Thoracic aorta (tissue), 2 donors: ENCODE measurements at places on chromosomes 6 and 20. TPM values are rescaled to one million over a fixed set of nuclear protein-coding genes. Genes with fewer than 3 reads are reported as not detected.

GRCh38 chr6:19839237-19839546, 2.0 kb downstream of the ID4 start:
- peak overlapping the region; percentile 96 for H3K27ac ChIP-seq
- DNase-seq: no peak
- H3K27me3 ChIP-seq: no peaks in the 10 kb centered on the region
- peaks cover 31% of the 10 kb centered on the region for H3K4me1 ChIP-seq

GRCh38 chr6:109478841-109479624, 4.0 kb downstream of the ZBTB24 start:
- H3K27me3 ChIP-seq: no peaks in the 10 kb centered on the region
- H3K4me1 ChIP-seq: peaks cover 62% of the 10 kb centered on the region

DNA sequence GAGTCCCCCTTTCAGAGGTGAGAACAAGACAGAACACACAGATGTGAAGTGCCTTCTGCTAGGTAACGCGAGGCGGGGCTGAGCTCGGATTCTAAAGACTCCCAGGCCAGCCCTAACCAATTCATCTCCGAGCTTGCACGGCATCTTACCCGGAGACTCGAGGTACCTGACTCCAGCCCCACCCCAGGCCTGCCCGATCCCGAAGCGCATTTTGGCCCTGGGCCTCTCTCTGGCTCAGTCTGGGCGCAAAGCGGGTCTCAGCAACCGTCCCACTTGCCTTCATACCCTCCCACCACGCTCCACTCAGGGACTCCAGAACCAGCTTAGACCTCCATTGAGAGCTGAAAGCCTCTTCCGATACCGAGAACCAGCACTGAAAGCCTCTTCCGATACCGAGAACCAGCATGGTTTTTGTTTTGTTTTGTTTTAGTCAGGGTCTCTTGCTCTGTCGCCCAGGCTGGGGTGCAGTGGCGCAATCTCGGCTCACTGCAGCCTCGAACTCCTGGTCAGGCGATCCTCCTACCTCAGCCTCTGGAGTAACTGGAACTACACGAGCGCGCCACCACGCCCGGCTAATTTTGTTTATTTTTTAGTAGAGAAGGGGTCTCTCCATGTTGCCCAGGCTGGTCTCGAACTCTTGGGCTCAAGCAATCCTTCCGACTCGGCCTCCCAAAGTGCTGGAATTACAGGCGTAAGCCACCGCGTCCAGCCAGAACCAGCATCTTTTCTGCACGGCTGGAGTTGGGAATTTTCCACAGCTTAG, 557 bp upstream of the DYNLRB1 start:
- H3K27me3 ChIP-seq: no peaks in the 10 kb centered on the region
- peaks cover 7% of the 10 kb centered on the region for H3K4me1 ChIP-seq
- peak overlapping the region; percentile 96 for H3K27ac ChIP-seq
- no peaks in the 10 kb centered on the region for H3K36me3 ChIP-seq
- peak overlapping the region; percentile 79 for H3K4me3 ChIP-seq

- H3K27me3 ChIP-seq: no peaks in the 10 kb centered on the region
- no peaks in the 10 kb centered on the region for H3K4me1 ChIP-seq
- H3K27ac ChIP-seq: no peak overlapping the region
- H3K36me3 ChIP-seq: no peaks in the 10 kb centered on the region
Measured at GRCh38 chr20:1696521-1697209, 39.1 kb upstream of the SIRPG start.

GRCh38 chr6:147054158-147054557, 150.1 kb upstream of the STXBP5 start:
- H3K4me1 ChIP-seq: no peaks in the 10 kb centered on the region
- H3K4me3 ChIP-seq: no peak overlapping the region
- H3K27ac ChIP-seq: no peak overlapping the region
- H3K36me3 ChIP-seq: no peaks in the 10 kb centered on the region

DNA sequence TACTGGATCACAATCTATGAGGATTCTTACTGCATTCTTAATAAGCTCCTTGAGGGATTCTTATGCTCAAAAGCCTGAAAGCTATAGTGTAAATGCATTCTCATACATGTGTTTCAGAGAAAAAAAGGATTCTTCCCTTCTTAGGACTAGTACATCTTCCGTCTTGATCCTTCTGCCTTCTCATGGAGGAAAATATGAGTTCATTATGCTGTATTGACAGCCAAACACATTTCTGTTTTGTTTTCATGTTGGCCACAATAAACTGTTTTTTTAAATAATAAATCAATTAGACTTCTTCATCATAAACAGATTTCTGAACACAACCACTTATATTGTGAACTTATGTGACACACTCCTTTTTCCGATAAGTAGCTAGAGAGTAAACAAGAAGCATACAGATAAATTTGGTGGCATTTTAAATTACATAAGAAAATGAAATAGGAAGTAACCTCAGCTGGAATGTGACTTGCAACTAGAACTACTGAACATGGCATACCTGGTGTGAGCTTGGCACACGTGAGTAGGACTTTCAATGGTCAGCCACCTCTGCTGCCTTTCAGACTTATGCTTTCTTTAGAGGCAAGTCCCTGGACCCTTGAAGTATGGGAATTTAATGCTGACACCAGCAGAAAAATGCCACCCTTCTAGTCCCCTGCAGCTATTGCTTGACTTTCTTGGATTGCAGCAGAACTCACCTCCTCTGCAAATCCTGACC, 350.4 kb downstream of the BCKDHB start:
- H3K36me3 ChIP-seq: no peaks in the 10 kb centered on the region
- no peak for DNase-seq
- no peaks in the 10 kb centered on the region for H3K27me3 ChIP-seq
- no peak overlapping the region for H3K4me3 ChIP-seq

GRCh38 chr6:137166247-137167098, 7.0 kb downstream of the IL22RA2 start:
- H3K36me3 ChIP-seq: no peaks in the 10 kb centered on the region
- H3K27ac ChIP-seq: no peak overlapping the region
- DNase-seq: no peak
- no peaks in the 10 kb centered on the region for H3K27me3 ChIP-seq
- H3K4me3 ChIP-seq: no peak overlapping the region

Gene LRP11
- 31.8 TPM for total RNA-seq

Gene PACRG
- total RNA-seq: 13.0 TPM

DNA sequence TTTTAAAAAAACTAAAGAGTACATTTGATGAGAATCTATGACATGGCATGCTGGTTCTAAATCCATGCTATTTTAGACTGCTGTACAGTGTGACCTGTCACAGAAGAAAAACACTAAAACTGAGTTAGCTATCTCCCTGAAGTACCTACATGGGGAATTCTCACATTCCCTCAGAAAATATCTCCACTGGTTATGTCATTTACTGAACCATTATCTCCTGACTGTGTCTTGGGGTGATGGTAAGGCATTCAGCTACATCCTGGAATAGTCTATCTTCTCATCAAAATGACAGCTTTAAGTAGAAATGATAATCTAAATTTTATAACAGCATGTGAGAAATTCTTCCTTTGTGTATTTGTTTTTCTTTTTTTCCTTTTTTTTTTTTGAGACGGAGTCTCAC, 172.1 kb upstream of the HTR1E start:
- no peaks in the 10 kb centered on the region for H3K36me3 ChIP-seq
- H3K4me3 ChIP-seq: no peak overlapping the region
- no peaks in the 10 kb centered on the region for H3K4me1 ChIP-seq
- no peak overlapping the region for H3K27ac ChIP-seq

Gene LPA
- not detected for total RNA-seq

Gene HSD17B8
- 4.0 TPM for total RNA-seq

Gene TRMT6
- 5.0 TPM for total RNA-seq

DNA sequence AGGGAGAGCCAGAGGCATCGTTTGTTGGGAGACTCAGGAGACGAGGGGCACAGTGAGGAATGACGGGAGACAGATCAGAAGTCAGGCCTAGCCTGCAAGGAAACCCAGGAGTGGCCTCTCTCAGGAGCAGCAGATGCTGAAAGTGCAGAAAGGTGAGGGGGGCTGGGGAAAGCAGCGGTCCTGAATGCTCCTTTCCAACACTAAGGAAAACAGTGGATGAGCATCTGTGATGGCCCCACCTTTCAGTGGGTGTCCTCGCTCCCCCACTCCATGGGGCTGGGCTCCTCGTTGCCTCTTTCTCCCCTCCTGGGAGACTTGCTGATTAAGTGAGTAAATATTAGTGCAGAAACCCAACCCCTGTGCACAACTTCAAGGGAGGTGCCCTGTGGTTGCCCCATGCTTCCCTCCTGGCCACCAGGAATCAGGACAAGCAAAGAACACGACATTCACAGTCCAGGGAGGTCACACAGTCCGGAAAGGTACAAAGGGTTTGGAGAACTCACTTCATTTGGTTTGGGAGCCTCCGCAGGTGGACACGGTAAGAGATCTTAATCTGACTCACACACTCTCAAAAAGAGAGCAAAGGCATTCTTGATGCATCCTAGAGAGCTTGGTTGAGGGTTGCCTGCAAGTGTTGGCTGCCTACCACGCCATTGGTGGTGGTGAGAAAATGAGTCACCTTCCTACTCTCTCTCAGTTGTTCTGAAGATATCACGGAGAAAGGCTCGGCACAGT, 9.7 kb upstream of the BPIFB1 start:
- no peak overlapping the region for H3K27ac ChIP-seq
- H3K36me3 ChIP-seq: no peaks in the 10 kb centered on the region
- no peaks in the 10 kb centered on the region for H3K27me3 ChIP-seq
- no peak for DNase-seq

DNA sequence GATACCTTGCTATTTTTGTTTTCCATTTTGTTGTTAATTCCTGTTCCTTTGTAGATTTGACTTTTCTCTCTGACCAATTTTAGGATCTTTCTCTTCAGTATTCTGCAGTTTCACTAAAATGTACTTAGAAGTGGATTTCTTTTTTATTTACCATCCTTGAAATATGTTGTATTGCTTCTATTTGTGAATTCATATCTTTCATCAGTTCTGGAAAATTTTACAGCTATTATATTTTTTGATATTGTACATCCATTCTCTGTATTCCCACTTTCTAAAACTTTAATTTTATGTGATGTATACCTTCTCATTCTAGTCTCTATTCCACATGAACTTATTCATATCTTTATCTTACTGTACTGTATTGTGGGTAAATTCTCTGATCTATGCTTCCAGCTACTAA, 9.7 kb upstream of the ALDH8A1 start:
- H3K4me1 ChIP-seq: no peaks in the 10 kb centered on the region
- no peak overlapping the region for H3K4me3 ChIP-seq
- H3K27me3 ChIP-seq: no peaks in the 10 kb centered on the region
- H3K27ac ChIP-seq: no peak overlapping the region
- H3K36me3 ChIP-seq: peaks cover 16% of the 10 kb centered on the region

DNA sequence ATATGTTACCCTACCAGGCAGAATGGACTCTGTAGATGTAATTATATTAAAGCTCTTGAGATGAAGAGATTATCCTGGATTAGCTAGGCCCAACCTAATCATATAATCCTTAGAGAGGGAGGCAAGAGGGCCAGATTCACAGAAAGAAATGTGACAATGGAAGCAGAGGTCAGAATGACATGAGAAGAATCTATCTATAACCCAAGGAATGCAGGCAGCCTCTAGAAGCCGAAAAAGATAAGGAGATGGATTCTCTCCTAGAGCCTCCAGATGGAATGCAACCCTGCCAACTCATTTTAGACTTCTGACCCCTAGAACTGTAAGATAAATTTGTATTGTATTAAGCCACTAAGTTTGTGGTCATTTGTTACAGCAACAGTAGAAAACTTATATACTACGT, 12.3 kb downstream of the PXT1 start:
- no peaks in the 10 kb centered on the region for H3K27me3 ChIP-seq
- DNase-seq: no peak
- no peak overlapping the region for H3K4me3 ChIP-seq
- no peaks in the 10 kb centered on the region for H3K4me1 ChIP-seq
- no peak overlapping the region for H3K27ac ChIP-seq

DNA sequence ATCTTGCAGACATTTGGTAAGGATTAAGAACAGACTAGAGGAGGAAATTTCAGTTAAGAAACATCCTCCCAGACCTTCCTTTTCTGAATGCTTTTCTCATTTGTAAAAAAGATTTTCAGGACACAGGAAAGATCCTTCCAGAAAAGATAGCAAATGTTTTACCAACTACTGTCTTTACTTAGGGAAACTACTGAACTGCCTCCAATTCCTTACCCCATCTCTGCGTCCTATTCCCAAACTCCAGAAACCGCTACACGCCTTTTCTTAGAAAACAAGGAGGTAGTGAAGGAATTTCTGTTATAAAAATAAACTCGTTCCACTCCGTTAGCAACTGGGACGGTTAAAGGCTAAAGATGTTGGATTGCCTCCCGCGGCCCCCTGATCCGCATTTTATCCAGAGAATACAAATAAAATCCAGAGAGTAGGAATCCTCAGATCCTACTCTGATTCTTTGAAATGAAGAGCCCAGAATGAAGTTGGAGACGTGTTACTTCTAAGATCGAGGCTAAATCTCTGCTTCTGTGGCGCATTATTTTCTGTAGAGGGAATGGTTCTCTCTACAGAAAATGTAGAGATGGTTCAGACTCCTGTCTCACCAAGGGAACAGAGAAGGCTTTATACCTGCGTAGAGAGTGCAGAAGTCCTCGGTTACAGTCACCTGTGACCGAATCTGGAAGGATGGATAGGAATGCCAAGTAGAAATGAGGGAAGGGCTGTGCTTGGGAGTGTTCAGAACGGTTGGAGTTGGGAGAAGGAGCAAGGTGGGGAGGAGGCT, 133.0 kb downstream of the GPX5 start:
- no peak overlapping the region for H3K27ac ChIP-seq
- no peaks in the 10 kb centered on the region for H3K27me3 ChIP-seq
- peak overlapping the region; percentile 72 for H3K4me3 ChIP-seq
- no peaks in the 10 kb centered on the region for H3K36me3 ChIP-seq
- DNase-seq: no peak
- peaks cover 3% of the 10 kb centered on the region for H3K4me1 ChIP-seq

- H3K27ac ChIP-seq: no peak overlapping the region
- no peak overlapping the region for H3K4me3 ChIP-seq
- DNase-seq: no peak
- H3K4me1 ChIP-seq: peaks cover 25% of the 10 kb centered on the region
Measured at GRCh38 chr6:137264311-137265075, 45.3 kb upstream of the IFNGR1 start.

DNA sequence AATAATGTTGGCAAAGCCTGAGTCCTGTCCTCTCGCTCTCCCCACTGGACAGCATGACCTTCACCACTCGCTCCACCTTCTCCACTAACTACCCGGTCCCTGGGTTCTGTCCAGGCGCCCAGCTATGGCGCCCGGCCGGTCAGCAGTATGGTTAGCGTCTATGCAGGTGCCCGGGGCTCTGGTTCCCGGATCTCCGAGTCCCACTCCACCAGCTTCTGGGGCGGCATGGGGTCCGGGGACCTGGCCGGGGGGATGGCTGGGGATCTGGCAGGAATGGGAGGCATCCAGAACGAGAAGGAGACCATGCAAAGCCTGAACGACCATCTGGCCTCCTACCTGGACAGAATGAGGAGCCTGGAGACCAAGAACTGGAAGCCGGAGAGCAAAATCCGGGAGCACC, 20.5 kb downstream of the RNF114 start:
- H3K4me3 ChIP-seq: no peak overlapping the region
- no peaks in the 10 kb centered on the region for H3K27me3 ChIP-seq
- H3K27ac ChIP-seq: no peak overlapping the region
- no peaks in the 10 kb centered on the region for H3K4me1 ChIP-seq

DNA sequence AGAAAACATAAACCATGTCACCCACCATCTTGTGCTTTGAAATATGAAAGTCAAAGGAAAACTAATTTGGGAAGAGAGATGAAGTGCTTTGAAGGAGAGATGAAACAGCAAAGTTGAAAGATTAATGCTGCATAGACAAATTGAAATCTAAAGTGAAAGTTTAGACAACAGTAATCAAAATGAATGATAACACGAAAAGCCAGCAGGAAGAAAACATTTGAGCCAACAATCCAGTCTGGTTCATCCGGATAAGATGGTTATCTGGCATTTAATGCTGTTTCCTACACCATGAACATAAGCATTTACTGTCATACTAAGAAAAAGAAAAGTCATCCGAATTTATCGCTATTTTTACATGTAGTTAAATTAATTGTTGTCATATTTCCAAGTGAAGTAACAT, 595 bp downstream of the HAO1 start:
- no peaks in the 10 kb centered on the region for H3K27me3 ChIP-seq
- H3K27ac ChIP-seq: no peak overlapping the region
- peaks cover 5% of the 10 kb centered on the region for H3K4me1 ChIP-seq
- no peak overlapping the region for H3K4me3 ChIP-seq
- no peaks in the 10 kb centered on the region for H3K36me3 ChIP-seq
